Activated naive CD4-positive, alpha-beta T cell (primary cell): ENCODE measurements at places on chromosomes 1 and 21.

DNA sequence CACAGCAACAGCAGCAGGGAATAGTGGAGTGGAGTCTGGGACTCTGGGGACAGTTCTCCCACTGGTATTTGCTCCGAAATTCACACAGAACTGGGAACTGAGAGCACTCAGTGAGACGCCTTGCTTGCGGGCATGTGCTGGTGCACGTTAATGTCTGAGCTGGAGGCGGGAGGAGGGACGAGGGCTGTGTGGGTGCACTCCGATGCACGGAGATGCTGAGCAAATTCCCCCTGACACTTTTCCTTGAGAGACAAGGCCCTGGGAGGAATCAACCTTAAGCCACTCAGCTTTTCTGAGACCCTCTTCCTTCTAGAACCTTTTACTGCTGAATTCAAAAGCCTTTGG is 2.8 kb downstream of the RGS8 start:
- no peak for DNase-seq

GRCh38 chr1:28035420-28035819 is 53.0 kb downstream of the EYA3 start:
- DNase-seq: no peak

DNA sequence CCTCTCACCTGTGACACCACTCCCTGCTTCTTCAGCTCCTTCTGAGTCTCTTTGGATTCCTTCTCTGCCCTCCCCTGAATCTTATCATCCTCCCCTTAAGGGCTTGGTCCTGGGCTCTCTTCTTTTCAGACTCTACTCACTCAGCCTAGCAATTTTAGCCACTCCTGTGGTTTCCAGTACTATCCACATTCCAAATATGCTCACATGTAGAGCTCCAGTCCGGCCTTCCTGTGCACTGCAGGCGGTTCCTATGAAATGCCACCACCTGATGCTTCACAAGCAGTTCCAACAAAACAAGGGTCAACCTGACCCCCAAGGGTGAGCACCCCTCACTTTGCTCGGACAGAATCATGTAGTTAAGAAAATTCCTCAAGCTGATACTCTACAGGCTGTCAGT is 35.9 kb downstream of the MAB21L3 start:
- no peak for DNase-seq

GRCh38 chr1:25478633-25479032 is 47.9 kb downstream of the MACO1 start:
- no peak for DNase-seq

- no peak for DNase-seq
These were observed 44.9 kb upstream of the EPHA8 start for GRCh38 chr1:22518379-22518778.

DNA sequence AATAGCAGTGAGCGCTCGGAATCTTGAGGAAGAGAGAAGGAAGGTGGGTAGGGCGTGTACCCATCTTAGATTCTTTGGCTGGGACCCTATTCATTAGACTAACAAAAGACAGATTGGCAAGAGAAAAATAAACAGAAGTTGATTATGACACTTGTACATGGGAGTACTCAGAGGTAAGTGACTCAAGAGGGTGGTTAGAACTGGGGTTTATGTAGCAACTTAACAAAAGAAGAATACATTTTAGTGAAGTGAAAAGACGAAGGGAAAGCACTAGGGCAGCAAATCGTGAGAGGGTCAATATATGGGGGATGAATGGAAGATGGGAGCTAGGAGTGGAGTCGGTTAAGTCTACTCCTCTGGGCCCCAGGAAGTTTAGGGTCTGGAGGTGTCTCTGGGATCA is 25.8 kb upstream of the RCC2 start:
- DNase-seq: no peak

GRCh38 chr1:112388436-112388835 is 7.6 kb upstream of the CTTNBP2NL start:
- DNase-seq: no peak

DNA sequence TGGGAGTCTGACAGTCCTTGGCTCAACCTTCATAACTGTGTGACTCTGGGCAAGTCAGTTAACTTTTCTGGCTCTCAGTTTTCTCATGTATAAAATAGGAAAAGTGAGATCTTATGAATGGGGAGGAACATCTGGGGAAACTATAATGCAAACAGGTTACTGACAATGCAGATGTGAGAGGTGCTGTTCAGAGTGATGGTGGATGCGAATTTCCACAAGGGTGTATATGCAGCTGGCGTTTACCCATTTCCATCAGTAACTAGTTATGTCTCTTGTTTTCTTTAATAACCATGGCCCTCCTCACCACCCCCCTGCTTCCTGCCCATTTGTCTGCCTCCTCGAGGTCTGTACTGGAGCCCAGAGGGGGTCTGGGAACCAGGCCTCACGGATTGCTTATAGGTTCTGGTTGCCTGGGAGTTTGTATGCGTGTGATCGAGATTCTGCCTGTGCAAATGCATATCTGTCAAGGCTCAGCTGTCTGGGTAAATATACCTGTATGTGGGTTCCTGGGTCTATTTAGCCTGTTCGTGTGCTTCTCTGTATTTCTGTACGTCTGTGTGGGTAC is 44.4 kb downstream of the AHDC1 start:
- no peak for DNase-seq

- no peak for DNase-seq
These were observed 54.4 kb upstream of the AJAP1 start for GRCh38 chr1:4599951-4600481.

GRCh38 chr1:2160451-2161300 is 33.9 kb downstream of the FAAP20 start:
- no peak for DNase-seq

GRCh38 chr1:193417945-193418744 is 231.7 kb upstream of the B3GALT2 start:
- no peak for DNase-seq

DNA sequence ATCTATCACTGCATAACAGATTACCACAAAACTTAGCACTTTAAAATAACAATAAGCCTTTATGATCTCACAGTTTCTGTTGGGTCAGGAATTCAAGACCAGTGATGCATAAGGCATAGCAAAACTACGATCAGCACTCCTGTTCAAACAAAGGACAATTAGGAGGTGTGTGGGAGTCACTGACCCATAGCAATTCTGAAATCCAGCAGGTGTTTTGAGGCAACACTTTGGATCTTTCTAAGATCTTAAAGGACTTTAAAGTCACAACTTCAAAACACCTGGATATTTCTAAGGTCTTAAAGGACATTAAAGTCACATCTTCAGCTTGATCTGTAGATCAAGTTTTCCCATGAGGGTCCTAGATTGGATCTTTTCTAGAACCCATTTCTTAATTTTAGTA is 35.3 kb downstream of the AKT3 start:
- no peak for DNase-seq

GRCh38 chr1:107875689-107876088 is 89.3 kb downstream of the VAV3 start:
- DNase-seq: no peak

GRCh38 chr1:233189526-233189925 is 106.0 kb downstream of the PCNX2 start:
- no peak for DNase-seq

DNA sequence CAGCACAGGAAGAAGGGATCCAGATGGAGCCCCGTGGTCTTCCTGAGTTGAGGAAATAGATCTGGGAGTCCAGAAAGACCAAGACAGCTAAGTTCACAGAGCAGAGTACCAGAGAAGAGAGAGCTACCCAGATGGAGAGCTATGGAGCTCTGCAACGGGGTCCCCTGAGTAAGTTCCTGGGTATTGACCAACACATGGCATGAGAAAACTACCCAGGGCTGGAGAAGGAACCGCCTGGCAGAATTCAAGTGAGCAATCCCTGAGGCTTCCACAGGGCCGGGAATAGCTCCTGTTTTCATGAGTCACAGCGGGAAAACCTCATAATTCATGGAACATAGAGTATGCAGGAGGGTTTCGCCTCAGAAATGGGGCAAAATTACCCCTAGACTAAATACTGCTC is 19.7 kb downstream of the STPG1 start:
- DNase-seq: no peak

DNA sequence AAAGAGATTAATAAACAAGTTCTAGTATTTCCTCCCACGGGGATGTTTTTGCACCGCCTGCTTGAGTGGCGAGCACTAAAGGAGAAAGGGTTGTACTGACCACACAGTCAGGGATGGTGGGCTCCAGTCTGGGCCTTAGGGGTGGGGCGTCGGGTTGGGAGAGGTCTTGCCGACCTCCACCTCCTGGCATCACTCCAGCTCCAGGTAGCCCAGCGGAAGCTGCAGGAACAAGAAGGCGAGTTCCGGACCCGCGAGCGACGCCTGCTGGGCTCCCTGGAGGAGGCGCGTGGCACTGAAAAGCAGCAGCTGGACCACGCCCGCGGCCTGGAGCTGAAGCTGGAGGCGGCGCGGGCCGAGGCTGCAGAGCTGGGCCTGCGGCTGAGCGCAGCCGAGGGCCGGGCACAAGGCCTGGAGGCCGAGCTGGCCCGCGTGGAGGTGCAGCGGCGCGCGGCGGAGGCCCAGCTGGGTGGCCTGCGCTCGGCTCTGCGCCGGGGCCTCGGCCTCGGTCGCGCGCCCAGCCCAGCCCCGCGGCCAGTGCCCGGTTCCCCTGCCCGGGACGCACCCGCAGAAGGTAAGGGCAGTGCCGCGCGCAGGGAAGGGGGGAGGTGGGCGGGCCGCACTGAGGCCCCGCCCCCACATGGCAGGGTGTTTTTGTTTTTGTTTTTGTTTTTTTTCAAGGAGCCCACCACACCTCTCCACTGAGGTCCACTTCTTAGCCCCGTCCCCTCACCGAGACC is 19.7 kb downstream of the MFAP2 start:
- peak; percentile 67 for DNase-seq

DNA sequence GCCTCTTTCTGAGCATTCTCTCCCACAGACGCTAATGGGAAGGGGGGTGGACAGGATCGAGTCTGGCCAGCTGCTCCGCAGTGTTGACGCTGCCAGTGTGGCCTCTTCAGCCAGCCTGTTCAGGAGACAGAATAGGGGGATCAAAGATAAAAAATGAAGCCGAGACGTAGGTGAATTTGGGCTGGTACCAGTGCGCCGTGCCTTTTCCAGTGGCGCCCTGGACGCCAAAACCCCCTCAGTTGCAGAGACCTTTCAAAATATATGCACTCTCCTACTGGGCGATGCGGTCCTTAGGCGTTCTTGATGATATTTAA is 1.1 kb downstream of the TTC3 start:
- DNase-seq: no peak

DNA sequence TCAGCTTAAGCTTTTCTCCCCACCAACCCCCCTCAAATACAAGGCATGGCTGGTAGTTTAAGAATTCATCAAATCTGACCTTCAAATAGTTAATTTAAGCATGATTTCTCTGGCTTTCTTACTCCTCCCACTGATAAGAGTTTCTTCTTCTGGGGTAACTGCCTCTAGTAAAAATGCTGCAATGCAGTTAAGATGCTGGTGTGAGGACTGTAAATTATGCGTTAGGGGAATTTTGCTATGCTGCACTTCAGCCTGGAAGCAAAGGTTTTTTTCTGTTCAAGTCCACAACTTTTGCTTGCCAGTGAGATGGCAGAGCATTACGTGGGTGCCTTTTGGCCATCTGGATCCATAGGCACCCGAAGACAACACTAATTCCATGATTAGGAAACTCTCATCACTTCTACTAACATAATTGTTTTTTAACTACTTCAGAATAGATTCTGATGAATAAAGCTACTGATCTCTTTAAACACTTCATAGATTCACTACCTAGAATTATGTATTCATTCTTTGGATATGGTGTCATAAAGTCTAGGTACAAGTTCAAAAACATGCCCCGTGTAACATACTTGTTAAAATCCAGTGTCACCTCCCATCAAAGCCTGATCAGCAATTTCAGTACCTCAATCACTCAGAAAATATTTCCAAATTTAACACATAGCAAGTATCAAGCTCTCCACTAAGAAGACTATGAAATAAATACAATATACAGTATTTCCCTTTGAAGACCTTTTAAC is 8.8 kb upstream of the SMYD2 start:
- DNase-seq: no peak

- DNase-seq: no peak
These were observed 13.0 kb upstream of the SLC35A3 start for GRCh38 chr1:99956755-99957154.

DNA sequence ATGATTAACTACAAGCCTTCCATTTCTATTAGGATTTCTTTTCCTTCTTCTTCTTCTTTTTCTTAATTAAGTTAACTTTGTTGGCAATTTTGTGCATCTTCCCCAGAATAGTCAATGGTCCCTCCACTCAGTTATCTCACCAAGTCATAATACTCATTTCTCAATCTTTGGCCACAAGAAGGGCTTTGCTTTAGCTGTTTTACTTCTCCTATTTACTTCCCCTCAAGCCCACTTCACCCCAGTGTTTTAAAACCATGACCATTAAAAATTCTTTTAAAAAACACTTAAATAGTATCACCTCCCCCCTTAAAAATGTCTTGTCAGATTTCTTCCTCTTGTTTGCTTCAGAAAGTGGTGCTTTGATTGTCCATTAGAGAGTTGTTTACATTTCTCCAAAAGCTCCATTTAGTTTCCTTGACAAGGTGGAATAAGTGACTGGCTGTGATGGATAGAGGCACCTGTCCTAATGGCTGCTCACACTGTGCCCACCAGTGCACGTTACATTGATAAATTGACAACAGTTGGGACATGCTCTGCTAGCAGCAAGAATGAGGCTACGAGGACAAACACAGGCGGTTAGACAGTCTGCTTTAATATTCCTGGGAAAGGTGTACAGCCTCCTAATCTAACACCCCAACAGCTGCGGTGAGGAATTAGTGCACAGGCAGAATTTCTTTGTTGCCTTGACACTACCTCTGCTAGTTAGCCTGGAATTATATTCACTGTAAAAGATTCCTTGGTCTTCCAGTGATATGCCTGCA is 354.7 kb downstream of the LMO4 start:
- no peak for DNase-seq

- DNase-seq: no peak
These were observed 104.6 kb downstream of the DIRAS3 start for GRCh38 chr1:67945733-67946374.
